Activated naive CD4-positive, alpha-beta T cell treated with Interleukin-2 at 50 U/mL for 16 hours (primary cell): ENCODE measurements at places on chromosomes 1 and 21.

DNA sequence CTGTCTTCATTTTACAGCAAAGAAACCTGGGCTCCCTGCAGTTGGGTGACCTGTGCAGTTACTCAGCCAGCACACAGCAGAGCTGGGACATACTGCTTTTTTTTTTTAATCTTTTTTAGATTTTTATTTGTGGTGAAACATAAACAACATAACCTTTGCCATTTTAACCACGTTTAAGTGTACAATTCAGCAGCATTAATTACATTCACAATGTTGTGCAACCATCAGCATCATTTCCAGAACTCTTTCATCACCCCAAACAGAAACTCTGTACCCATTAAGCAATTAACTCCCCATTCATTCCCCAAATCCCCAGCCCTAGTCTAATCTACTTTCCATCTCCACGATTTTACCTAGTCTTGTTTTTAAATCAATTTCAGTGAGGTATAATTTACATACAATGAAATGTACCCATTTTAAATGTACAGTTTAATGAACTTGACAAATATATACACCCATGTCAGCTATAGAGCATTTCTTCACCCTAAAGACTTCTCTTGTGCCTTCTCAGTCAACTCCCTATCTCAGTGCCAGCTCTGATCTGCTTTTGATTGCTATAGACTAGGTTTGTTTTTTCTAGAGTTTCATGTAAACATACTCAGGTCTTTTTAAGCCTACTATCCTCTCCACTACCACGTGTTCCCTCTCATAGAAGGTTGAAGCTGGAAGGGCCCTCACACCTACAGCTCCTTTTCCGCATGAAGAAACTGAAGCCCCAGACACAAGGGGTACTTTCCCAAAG is 37.8 kb upstream of the C8B start:
- DNase-seq, result no peak

DNA sequence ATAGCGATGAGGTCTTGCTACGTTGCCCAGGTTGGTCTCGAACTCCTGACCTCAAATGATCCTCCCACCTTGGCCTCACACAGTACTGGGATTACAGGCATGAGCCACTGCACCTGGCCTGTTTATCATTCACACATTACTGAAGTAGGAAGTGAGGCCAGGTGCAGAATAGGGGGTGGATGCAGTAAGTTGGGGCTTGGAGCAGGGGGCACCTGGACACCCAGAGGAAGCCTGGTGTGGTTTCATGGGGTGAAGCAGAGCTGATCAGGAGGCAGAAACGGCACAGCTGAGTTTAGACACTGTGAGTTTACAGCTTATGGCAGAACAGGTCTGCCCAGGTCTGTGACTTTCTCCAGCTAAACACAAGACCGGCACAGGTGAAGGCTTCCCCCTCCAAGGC is 4.9 kb downstream of the CDA start:
- DNase-seq, result no peak

DNA sequence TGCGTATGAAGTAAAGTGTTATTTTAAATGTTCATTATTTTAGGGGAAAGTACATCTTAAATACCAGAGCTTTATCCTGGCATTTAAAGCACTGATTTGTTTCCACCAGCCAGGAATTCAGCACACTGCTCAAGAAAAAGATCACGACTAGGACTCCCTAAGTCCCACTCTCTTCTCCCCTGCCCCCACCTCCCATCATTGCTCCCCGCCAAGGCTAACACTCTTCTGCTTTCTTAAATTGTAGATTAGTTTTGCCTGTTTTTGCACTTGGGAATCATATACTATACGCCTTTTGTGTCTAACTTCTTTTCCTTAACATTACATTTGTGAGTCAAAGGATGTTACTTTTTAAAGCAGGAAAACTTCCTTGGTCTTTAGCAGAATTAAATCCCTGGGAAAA is 37.5 kb upstream of the C1orf105 start:
- no peak for DNase-seq

GRCh38 chr1:213533125-213533524 is 454.6 kb upstream of the PROX1 start:
- DNase-seq, result no peak

- DNase-seq, result no peak
Measured at GRCh38 chr1:229130028-229130668, 140.8 kb upstream of the RAB4A start.
